Neural progenitor cell (in vitro differentiated cells): ENCODE measurements at places on chromosomes 13 and 19.

DNA sequence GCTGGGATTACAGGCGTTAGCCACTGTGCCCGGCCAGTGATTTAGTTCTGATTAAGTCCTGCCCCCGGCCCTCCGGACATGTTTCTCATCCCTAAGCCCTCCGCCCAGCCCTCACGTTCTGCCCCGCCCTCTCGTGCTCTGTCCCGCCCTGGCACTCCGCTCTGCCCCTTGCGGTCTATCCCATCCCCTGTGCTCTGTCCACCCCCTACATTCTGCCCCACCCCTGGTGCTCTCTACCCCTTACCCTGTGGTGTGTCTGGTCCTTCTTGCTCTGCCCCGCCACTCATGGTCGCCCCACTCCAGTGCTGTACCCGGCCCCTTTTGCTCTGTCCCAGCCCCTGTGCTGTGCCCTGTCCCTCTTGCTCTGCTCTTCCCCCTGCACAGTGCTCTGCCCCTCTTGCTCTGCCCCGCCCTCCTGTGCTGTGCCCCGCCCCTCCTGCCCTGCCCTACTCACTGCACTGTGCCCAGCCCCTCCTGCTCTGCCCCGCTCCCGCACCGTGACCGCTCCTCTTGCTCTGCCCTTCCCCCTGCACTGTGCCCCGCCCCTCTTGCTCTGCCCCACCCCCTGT is 3.0 kb downstream of the GTPBP3 start:
- DNase-seq: peak; percentile 49

- no peak for DNase-seq
These were observed 397.6 kb upstream of the KLHL1 start for GRCh38 chr13:70505809-70506208.

DNA sequence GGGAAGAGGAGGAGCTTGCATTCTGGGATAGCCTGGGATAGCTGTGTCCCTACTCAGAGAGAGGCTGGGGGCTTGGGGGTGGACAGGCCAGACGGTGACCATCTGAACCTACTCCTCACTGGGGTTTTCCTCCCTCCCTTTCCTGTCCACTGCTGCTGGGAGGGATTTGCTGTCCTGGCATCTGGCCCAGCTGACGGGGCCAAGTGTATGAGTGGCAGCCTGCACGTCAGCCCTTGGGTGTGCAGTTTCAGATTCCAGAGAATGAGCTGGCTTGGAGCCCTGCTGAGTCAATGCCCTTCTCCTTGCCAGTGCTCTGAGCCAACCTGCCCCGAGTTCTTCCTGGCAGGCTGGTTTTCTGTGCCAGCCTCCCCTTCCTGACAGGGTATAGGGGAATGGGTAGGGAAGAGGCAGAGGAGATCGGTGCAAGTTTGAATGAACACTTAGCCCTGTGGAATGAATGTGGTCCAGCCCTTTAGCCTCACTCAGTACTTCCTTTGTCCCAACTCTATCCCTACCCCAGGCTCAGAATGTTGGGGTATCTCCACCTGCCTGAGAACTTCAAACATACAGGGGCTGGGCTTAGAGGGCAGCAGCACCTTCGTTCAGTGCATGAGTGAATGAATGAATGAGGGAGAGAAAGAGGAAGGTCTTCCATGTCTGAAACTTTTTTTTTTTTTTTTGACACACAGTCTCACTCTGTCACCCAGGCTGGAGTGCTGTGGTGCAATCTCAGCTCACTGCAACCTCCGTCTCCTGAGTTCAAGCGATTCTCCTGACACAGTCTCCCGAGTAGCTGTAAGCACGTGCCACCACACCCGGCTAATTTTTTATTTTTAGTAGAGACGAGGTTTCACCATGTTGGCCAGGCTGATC is 1.8 kb upstream of the ANGPTL4 start:
- DNase-seq: no peak

DNA sequence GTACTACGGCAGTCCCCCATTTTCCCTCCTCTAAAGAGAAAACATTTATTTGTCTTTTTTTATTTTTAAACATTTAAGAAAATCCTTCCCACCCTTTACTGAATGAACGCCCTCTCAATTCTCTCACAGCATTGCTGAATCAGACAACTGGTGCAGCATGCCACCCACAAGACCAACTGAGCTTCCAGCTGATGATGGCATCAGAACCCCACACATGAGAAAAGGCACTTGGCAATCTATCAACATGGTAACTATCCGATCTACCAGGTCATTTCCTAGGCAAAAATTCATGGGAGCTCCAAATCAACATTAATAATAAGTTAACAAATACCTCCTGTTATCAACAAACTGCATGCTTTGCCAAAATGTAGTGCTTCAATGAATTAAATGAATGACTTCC is 43.1 kb downstream of the LHFPL6 start:
- DNase-seq: no peak

GRCh38 chr19:46295401-46296201 is 1.2 kb upstream of the HIF3A start:
- no peak for DNase-seq

GRCh38 chr13:25112695-25113255 is 16.8 kb downstream of the PABPC3 start:
- no peak for DNase-seq

DNA sequence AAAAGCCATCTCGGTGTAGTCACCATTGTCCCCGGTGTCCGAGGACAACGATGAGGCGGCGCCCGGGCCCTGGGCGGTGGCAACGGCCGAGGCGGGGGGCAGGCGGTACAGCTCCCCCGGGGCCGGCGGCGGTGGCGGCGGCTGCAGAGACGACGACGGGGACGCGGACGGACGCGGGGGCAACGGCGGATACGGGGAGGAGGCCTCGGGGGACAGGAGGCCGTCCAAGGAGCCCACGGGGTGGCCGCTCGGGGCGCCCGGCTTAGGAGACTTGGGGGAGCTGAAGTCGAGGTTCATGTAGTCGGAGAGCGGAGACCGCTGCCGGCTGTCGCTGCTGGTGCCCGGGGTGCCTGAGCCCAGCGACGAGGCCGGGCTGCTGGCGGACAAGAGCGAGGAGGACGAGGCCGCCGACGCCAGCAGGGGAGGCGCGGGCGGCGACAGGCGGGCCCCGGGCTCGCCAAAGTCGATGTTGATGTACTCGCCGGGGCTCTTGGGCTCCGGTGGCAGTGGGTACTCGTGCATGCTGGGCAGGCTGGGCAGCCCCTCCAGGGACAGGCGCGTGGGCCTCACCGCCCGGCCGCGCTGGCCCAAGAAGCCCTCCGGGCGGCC is 3.5 kb downstream of the IRS2 start:
- DNase-seq: no peak

DNA sequence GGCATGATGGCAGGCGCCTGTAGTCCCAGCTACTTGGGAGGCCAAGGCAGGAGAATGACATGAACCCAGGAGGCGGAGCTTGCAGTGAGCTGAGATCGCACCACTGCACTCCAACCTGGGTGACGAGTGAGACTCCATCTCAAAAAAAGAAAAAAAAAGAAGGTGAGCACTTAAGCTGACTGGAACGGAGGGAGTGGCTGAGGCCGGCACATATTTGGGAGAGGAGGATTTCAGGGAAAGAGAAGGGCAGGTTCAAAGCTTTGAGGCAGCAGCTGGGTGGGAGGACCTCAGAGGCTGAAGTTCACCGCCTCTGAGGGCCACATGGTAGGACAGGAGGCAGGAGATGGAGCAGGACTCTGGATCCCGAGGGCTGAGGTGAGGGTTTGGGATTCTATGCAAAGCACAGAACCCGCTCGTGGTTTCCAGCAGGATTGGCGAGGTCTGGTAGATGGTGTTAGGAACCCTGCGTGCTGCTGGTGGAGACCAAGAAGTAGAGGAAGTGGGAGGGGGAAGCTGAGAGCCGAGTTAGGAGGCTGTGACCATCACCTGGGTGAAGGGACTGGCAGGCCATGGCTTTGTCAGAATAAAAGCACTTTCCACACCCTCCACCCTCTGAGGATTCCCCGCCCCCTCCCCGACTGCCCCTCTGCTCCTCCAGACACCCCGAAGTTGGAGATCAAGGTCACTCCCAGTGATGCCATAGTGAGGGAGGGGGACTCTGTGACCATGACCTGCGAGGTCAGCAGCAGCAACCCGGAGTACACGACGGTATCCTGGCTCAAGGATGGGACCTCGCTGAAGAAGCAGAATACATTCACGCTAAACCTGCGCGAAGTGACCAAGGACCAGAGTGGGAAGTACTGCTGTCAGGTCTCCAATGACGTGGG is 8.4 kb downstream of the CD22 start:
- no peak for DNase-seq

GRCh38 chr13:97932647-97933046 is 20.8 kb upstream of the IPO5 start:
- no peak for DNase-seq

DNA sequence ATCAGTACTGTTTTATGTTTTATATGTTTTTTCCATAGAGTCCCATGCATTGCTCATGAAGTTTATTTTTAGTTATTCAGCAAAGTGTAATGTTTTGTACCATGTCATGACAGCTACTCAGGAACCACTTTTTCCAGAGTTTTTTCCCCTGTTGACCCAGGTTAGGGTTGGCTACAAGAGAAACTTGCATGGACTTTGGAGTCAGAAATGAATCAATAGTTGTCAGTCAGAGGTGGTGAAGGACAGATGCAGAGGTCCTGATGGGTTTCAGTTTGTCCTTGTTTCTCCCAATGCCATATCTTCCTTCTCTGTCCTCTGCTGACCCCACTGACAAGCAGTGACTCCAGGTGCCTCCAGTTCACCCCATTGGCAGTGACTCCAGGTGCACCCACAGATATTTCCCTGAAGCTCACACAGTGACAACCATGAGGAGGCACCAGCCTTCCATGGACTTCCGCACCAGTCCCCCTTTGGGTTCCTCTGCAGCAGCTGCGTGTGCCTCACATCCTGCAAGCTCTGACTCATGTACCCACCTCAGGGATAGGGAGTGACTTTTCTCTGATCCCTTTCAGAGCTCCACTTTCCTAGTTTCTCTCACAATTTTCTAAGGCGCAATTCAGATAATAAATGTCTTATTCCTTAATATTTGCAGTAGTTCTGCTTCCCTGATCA is 92.1 kb downstream of the AKAP11 start:
- DNase-seq: no peak

DNA sequence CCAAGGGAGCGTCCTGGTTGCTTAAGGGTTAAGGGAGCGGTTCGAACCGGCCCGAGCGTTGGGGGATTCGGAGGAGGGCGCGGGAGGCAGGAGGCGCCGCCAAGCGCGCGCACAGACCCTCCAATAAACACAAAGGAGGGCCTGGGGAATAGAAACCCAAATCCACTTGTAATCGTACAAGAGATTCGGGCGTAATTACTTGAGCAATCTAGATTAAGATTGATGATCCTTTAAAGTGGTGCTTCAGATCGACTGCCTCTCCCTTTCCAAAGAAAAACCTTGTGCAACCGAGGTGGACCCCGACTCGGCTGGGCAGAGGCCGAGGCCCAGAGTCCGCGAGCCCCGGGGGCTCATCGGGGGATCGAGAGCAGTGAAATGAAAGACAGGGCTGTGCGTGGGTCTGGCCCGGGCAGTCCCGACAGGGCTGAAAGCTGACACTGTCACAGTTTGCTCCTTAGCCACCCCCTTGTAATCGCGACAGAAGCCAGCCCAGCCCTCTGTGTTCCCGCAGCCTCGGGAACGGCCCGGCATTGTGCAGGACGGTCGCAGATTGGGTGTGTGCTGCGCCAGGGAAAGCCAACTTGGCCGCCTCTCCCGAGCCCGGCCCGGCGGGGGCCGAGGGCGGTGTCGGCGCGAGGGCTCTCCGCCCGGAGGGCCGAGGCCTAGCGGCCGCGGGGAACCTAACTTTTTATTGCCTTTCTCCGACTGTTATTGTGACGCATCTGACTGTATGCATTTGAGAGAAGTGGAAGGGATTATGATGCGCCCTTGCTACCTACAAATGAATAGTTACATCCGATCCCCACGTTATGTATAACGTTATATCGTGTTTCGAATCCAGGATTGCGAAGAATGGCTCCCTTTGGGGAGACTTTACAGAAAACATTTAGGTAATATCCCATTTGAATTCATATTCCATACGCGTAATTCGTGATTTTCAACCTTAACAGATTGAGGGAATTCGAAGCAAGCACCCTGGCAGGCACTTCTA is 5.5 kb downstream of the MAB21L1 start:
- peak; percentile 89 for DNase-seq

DNA sequence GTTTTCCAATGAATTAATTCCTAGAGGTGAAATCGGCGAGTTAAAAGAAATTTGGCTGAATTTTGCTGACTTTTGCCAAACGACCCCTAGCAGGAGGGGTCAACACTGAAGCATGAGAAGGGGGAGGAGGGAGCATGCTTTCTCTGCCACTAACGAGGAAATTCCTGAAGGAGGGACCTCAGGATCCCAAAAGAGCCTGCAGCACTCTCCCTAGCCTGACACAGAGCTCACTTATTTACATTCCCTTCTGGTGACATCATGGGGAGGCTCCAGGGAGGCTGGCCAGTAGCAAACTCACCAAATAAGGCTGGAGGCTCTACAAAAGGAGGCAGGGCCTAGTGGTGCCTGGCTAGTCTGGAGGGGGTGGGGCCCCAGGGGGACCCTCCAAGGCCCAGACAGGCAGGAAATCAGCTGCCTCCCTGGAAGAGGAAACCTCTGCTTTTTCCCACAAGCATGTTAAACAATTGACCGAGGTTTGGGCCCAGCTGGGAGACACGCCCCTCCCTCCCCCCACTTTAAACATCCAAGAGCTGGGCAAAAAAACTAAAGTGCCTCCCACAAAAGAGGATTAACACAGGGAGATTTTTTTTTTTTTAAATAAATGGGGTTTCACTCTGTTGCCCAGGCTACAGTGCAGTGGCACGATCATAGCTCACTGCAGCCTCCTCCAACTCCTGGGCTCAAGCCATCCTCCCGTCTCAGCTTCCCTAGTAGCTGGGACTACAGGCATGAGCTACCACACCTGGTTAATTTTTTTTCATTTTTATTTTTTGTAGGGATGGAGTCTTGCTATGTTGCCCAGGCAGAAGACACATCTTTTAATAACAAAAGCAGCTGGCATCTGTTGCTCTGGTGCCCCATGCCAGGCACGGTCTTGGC is 2.1 kb downstream of the DAPK3 start:
- DNase-seq: peak; percentile 96

- peak; percentile 41 for DNase-seq
These were observed 46.8 kb downstream of the ARHGEF18 start for GRCh38 chr19:7395360-7396066.

- DNase-seq: no peak
These were observed 253.9 kb upstream of the SGCG start for GRCh38 chr13:22926748-22927400.

DNA sequence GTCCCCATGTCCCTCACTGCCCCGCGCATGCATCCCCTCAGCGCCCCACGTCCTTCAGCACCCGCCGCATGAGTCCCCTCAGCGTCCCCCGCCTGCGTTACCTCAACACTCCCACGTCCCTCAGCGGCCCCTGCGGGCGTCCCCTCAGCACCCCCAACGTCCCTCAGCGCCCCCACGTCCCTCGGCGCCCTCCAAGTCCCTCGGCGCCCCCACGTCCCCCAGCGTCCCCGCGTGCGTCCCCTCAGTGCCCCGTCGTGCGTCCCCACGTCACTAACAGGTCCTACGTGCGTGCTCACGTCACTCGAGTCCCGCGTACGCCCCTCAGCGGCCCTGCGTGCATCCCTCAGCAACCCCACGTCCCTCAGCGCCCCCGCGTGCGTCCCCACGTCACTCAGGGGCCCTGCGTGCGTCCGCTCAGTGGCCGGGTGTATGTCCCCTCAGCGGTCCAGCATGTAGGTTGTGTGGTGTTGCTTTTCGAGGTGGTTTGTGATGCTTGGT is 19.5 kb upstream of the GAS6 start:
- no peak for DNase-seq

- DNase-seq: no peak
These were observed 9.2 kb downstream of the FGF14 start for GRCh38 chr13:102392481-102393209.
